ENCODE measurements at places on chromosomes 3 and 15.

DNA sequence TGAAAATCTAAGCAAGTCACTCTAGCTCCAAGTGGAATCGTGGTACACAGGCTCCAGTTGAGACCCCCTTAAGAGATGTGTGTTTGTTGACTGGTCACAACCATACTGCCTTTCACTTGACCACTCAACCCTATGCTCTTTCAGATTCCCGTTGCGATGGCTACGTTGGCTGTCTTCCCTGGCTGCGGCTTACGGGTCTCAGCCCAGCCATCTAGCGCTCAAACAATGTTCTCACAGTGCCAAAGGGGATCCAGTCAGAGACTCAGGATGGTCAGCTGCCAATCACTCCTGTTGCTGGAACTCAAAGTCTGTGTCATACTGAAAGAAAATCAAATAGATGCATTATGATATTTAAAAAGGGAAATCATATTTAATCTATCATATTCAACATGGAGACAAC is 237.6 kb downstream of the ITPR1 start:
- no peak for DNase-seq

- DNase-seq = no peak
Observed at GRCh38 chr3:151011427-151011826, 38.9 kb upstream of the CLRN1 start.

DNA sequence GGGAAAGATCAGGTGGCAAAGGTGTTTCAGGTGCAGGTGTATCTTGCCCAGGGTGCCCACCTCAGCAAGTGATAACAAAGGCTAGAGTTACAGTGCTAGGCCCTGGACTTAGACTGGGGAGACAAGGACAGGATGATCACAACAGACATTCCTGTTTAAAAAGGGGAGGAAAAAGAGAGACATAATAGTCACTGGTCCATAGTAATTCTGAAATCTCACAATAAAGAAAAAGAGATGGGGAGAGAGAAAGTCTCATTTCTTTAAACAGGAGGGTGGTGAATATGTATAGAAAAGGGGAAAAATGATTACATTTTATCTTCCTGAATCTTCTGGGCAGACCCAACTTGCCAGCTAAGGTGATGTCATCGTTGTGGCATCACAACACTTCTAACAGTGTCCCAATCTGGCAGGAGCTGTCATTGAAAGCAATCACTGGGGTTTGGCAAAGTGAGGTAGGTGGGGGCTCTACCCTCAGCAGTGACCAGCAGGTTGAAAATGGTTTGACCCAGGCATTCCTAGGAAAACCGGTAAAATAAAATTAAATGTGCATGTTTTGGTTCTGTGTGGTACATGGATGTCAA is 99.5 kb downstream of the ZNF621 start:
- no peak for DNase-seq

- DNase-seq = peak; percentile 64
Observed at GRCh38 chr15:57640930-57641682, 49.4 kb downstream of the MYZAP start.

- DNase-seq = no peak
Observed at GRCh38 chr3:172236771-172237742, 197.7 kb downstream of the FNDC3B start.

GRCh38 chr15:79099692-79100091 is 9.1 kb upstream of the RASGRF1 start:
- DNase-seq = no peak

DNA sequence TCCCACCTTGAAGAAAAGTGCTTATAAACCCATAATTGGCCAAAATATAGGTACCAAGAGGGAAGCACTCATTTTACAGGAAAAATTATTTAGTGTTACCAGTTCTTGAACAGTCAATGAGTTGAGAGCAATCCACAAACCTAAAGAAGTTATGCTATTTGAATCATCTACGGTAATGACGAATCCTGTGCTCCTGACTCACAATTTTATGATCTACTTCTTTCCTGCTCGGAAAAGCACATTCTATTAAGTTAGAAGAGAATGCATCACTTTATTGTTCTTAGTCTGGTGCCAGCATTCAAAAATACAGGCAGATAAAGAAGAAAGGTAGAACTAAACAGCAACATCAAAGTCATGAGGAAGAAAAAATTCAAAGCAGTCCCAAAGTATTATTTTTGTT is 33.2 kb downstream of the CHRM5 start:
- DNase-seq = no peak

DNA sequence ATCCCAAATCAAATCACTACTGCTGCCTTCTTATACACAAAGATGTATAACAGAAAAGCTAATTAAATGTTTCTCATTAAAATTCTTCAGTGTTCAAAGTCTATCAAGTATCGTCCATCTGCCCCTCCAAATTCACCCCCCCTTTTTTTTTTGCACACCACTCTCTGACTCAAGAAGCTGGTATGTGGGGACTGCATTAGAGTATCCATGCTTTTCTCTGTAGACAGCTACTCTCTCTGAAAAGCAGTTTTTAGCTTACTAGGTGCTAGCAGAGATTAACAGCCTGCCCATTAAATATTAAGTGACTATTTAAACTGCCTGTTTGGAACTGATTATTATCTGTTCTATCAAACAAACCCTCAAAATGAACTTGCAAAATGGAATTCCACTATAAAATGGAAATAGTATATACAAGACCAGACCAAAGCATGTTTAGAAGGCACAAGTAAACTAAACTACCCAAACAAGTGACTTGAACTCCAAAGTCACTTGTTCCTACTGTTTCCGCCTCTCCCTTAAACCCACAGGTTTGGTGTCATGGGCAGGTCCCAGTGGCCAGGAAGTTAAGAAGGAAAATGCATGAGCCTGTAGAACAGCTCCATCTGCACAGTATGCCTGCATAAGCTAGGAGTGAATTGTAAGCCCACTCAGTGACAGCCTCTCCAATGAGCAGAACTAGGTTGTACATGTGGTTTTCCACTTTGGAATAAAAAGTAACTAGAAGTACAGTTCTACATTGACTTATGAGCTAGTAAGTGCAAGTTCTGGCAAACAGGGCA is 32.5 kb downstream of the GBE1 start:
- DNase-seq = no peak

- DNase-seq = no peak
Observed at GRCh38 chr15:40451527-40452158, 10.9 kb downstream of the BAHD1 start.

- DNase-seq = no peak
Observed at GRCh38 chr15:69820819-69821218, 276.9 kb downstream of the TLE3 start.

GRCh38 chr3:76976996-76977395 is 62.9 kb upstream of the ROBO2 start:
- DNase-seq = no peak

DNA sequence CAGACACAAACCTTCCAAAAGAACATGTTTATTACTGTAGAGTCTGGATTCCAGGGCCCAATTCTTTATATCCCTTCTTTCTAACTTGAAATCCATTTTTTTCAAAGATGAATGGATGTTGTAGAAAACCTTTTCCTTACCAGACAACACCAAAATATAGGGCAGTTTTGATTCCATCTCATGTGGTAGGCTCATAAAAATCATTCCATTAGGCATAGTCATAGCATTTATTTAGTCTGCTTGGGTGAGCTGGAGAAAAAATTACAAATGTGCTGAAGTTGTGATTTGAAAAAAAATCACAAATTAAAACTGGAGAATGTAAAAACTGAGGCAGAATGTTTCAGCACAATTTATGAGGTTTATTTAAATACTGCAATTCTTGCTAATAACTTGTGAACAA is 199.3 kb upstream of the TBC1D5 start:
- DNase-seq = no peak

DNA sequence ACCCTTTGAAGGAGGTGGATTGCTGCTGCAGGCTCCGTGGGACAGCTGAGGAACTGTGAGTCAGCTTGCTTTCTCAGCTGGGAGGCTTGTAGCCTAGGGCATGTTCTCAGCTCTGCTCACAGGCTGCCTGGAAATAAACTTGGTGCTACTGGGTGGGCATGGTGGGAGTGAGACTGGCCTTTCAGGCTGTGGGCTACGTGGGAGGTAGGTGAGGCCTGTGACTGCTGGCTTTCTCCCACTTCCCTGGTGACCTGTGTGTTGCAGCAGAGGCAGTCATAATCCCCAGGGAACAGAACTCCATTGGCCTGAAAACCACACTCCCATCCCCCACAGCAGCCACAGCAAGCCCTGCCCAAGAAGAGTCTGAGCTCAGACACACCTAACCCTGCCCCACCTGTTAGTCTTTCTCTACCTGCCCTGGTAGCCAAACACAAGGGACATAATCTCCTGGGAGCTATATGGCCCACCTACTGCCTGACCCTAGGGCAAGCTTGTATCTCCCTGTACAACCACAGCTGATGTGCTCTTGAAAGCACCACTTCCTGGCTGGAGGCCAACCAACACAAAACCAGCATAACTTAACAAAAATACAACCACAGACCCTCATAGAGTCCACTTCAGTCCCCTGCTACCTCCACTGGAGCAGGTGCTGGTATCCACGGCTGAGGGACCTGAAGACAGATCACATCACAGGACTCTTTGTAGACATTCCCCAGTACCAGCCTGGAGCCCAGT is 236.5 kb downstream of the SQOR start:
- no peak for DNase-seq

DNA sequence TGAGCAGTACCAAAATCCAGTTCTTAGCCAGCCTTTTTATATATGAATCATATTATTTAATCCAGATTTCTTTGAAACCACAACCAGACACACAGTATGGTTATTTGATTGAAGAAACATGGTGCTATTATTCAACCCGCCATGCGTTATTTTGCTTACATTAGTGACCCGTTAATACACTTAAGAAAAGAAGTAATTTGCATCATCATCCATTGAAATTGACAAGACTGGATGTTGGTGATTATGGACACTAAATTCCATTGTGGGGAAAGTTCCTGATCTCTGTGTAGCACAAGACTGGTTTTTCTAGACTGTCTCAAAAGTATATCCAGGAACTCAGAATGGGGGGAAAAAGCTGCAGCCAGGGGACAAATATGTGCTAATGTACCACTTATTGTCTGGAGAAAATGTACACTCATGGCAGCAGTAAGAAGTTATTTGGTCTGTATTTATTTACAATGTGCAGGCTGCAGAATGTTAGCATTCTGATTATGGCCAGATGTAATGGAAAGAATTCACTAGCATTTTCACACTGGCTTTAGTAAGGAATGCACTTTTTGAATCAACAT is 80.3 kb downstream of the FILIP1L start:
- no peak for DNase-seq

- DNase-seq = no peak
Observed at GRCh38 chr15:67369359-67369998, 114.9 kb downstream of the IQCH start.

DNA sequence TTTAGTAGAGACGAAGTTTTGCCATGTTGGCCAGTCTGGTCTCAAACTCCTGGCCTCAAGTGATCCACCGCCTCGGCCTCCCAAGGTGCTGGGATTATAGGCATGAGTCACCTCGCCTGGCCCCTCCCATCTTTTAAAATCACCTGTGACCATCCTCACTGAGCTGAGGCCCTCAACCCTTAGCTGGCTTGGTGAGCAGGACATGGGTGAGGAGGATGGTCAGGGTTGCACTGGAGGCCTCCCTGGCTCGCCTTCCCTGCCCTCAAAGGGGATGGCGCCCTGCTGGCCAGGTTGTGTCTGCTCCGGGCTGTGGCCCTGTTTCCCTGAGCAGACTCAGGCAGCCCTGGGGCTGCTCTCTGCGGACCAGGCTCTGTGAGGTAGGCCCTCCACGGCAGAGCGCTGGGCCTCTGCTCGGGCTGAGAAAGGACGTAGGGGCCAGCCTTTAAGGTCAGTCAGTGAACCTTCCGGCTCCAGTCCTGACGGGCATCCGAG is 33.7 kb downstream of the SYNM start:
- DNase-seq = no peak

DNA sequence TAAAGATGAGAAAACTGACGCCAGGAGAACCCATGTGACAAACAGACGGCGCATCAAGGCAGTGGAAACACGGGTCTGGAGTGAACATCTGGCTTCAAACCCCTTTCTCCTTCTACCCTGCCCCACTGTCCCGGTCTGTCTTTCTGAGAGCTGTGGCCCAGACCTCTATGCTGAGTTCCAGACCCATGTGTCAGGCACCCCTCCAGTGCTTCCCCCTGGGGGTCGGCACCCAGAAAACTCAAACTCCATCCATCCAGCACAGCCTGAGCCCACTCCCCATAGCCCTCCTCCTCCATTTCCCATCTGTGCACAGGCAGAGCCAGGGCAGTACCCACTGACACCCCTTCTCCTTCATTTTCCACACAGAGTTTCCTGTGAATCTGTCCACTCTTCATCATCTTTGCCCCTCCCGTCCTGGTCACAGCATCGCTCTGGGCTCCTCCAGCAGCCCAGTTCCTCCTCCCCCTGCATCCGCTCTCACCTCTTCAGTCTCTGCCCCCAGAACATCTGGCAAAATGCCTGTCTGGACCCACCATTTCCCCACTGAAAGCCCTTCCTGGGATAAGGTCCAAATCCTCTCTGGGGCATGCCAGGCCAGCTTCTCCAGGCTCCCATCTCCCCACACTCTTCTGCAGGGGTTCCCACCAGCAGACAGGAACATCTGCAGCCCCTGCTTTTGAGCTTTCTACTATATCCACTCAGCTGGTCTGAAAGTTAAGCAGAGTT is 2.9 kb downstream of the FAM240A start:
- no peak for DNase-seq

DNA sequence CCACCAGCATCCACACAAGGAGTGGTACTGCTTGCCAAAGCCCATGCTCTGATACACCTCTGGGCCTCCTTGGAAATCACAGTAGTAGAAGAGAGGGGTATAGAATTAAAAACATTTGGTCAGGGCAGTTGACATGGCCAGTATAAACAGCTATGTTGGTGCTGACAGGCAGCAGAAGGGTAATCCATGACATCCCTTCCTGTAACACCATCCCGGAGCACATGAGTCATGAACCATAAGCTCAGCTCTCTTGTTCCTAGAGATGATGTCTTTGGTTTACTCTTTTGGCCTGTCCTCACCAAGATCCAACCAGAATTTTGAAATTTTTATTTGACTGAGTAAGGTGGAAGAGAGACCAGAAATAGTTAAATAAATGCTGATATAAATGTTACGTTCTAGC is 132.6 kb upstream of the CTDSPL start:
- DNase-seq = no peak

GRCh38 chr15:101369676-101370075 is 74.6 kb upstream of the SNRPA1 start:
- no peak for DNase-seq

- DNase-seq = no peak
Observed at GRCh38 chr3:14913071-14913925, 34.1 kb upstream of the NR2C2 start.

GRCh38 chr3:23874359-23875112 is 42.3 kb downstream of the NKIRAS1 start:
- no peak for DNase-seq

DNA sequence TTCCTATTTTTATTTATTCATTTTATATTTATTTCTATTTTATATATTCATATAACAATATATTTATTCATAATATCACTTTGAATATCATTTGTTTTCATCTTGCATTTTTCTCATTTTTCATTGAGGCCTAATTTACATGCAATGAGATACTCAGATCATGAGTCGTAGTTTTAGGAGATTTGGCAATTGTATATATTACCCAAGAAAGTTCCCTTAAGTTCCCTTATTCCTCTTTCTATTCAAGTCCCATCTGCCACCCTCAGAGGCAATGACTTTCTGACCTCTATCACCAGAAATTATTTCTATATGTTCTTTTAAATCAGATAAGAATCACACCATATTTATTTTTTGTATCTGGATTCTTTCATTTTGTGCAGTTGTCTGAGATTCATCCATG is 329.1 kb upstream of the TPRG1 start:
- no peak for DNase-seq

- DNase-seq = no peak
Observed at GRCh38 chr15:90873488-90873997, 5.2 kb downstream of the FURIN start.

All from Calu3 (cell line).